ENCODE measurements at places on chromosomes 3 and 15. TPM values are rescaled to one million over a fixed set of nuclear protein-coding genes. Genes with fewer than 3 reads are reported as not detected.

DNA sequence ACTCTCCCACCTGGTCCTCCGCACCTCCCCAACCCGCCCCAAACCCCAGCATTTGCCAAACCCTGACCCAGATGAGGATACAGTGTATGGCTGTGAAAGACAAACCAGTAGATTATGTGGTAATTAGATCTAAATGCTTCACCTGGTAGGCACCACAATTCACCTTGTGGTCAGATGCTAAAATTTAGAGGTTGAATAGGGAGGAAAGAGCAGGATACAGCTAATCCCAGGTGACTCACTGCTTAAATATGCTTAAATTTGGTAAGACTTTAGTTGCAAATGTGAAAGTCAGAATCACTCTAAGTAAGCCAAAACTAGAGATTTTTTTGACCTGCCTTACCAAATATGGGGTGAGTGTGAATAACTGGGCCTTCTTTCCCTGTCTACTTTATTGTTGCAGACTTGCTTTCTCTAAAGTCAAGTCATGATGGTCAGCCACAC is 105.5 kb downstream of the MME start:
- no peak overlapping the region for H3K27ac ChIP-seq
- no peaks in the 10 kb centered on the region for H3K36me3 ChIP-seq
- H3K4me3 ChIP-seq: no peak overlapping the region
- H3K27me3 ChIP-seq: no peaks in the 10 kb centered on the region

GRCh38 chr15:84795186-84795585 is 22.0 kb upstream of the ALPK3 start:
- H3K4me3 ChIP-seq: no peak overlapping the region
- H3K36me3 ChIP-seq: peaks cover 42% of the 10 kb centered on the region
- H3K27me3 ChIP-seq: no peaks in the 10 kb centered on the region
- peaks cover 2% of the 10 kb centered on the region for H3K4me1 ChIP-seq
- no peak for DNase-seq
- H3K27ac ChIP-seq: no peak overlapping the region

GRCh38 chr3:87233805-87234204 is 6.7 kb downstream of the CHMP2B start:
- no peaks in the 10 kb centered on the region for H3K27me3 ChIP-seq
- no peak for DNase-seq
- H3K4me1 ChIP-seq: peaks cover 43% of the 10 kb centered on the region
- H3K4me3 ChIP-seq: no peak overlapping the region

- DNase-seq: no peak
- H3K36me3 ChIP-seq: no peaks in the 10 kb centered on the region
Observed at GRCh38 chr3:10396083-10396482, 75.2 kb upstream of the SEC13 start.

DNA sequence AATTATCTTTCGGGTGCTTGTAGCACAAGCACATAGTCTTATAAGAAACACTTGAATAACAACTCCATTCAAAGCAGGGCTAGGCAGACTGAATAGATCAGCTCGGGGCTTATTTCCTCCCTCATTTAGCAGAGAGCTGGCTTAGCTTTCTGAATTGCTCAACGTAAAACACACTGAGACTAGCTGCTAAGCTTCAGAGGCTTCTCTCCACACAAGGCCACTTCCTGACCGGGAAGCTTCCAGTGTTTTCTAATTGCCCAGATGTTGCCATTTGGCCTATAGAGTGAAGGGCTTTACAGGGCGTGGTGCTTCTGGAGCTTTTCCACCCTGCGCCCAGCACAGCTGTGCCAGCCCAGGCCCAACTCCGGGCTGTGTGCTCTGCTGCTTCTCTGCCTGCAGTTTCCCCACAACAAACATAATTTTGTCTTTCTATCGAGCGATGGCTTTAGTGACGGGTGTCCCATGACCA is 16.6 kb downstream of the FAM240A start:
- no peaks in the 10 kb centered on the region for H3K36me3 ChIP-seq
- no peak overlapping the region for H3K4me3 ChIP-seq
- no peaks in the 10 kb centered on the region for H3K27me3 ChIP-seq
- H3K27ac ChIP-seq: peak overlapping the region; percentile 66
- DNase-seq: no peak
- peaks cover 12% of the 10 kb centered on the region for H3K4me1 ChIP-seq

- H3K4me1 ChIP-seq: peaks cover 43% of the 10 kb centered on the region
- peak overlapping the region; percentile 3 for H3K27ac ChIP-seq
- no peak overlapping the region for H3K4me3 ChIP-seq
- no peak for DNase-seq
- H3K27me3 ChIP-seq: no peaks in the 10 kb centered on the region
Observed at GRCh38 chr15:74405823-74406222, 27.9 kb downstream of the SEMA7A start.

- H3K36me3 ChIP-seq: peaks cover 63% of the 10 kb centered on the region
- no peak overlapping the region for H3K4me3 ChIP-seq
- H3K27ac ChIP-seq: peak overlapping the region; percentile 63
Observed at GRCh38 chr3:12568747-12569146, 11.9 kb downstream of the MKRN2 start.

- no peak overlapping the region for H3K4me3 ChIP-seq
- DNase-seq: no peak
- H3K36me3 ChIP-seq: peaks cover 49% of the 10 kb centered on the region
- H3K27ac ChIP-seq: peak overlapping the region; percentile 45
- no peaks in the 10 kb centered on the region for H3K27me3 ChIP-seq
Observed at GRCh38 chr15:43410572-43411214, 39.8 kb downstream of the TUBGCP4 start.

- H3K27me3 ChIP-seq: no peaks in the 10 kb centered on the region
- H3K4me3 ChIP-seq: no peak overlapping the region
- DNase-seq: no peak
- no peak overlapping the region for H3K27ac ChIP-seq
- no peaks in the 10 kb centered on the region for H3K36me3 ChIP-seq
- H3K4me1 ChIP-seq: no peaks in the 10 kb centered on the region
Observed at GRCh38 chr3:13513051-13513912, 33.2 kb downstream of the HDAC11 start.

Gene NLGN1
- total RNA-seq: not detected

Gene DUOXA2
- not detected for total RNA-seq

- no peak for DNase-seq
- H3K4me1 ChIP-seq: peaks cover 18% of the 10 kb centered on the region
- no peak overlapping the region for H3K4me3 ChIP-seq
- H3K27ac ChIP-seq: no peak overlapping the region
Observed at GRCh38 chr15:63172851-63173451, 15.7 kb upstream of the RPS27L start.

Gene FOXB1
- total RNA-seq: 0.53 TPM
